IgD-negative memory B cell (primary cell): ENCODE measurements at places on chromosomes 1 and 21. TPM values are rescaled to one million over a fixed set of nuclear protein-coding genes. Genes with fewer than 3 reads are reported as not detected.

NTRK1 gene
- polyA plus RNA-seq: not detected

ILDR2 gene
- not detected for polyA plus RNA-seq

FAM163A gene
- not detected for polyA plus RNA-seq

ARL8A gene
- 17.3 TPM for polyA plus RNA-seq

HCRTR1 gene
- not detected for polyA plus RNA-seq

MMP23B gene
- polyA plus RNA-seq: 0.93 TPM

VWA5B1 gene
- polyA plus RNA-seq: not detected

C1orf56 gene
- 4.5 TPM for polyA plus RNA-seq

OR6K2 gene
- polyA plus RNA-seq: not detected

TUT4 gene
- polyA plus RNA-seq: 46.3 TPM

RAP1A gene
- 44.9 TPM for polyA plus RNA-seq

PSMA5 gene
- polyA plus RNA-seq: 77.1 TPM

ADAM30 gene
- polyA plus RNA-seq: not detected

DNAI4 gene
- polyA plus RNA-seq: 0.48 TPM

AGT gene
- not detected for polyA plus RNA-seq

GSTM5 gene
- polyA plus RNA-seq: not detected

TBX19 gene
- 2.5 TPM for polyA plus RNA-seq

ETV3L gene
- polyA plus RNA-seq: not detected
